ENCODE measurements at places on chromosomes 12 and 14. TPM values are rescaled to one million over a fixed set of nuclear protein-coding genes. Genes with fewer than 3 reads are reported as not detected.

Gene CPM
- total RNA-seq: 0.87 TPM

Gene SLCO1B3
- total RNA-seq: not detected

Gene PPFIBP1
- 8.6 TPM for total RNA-seq

DNA sequence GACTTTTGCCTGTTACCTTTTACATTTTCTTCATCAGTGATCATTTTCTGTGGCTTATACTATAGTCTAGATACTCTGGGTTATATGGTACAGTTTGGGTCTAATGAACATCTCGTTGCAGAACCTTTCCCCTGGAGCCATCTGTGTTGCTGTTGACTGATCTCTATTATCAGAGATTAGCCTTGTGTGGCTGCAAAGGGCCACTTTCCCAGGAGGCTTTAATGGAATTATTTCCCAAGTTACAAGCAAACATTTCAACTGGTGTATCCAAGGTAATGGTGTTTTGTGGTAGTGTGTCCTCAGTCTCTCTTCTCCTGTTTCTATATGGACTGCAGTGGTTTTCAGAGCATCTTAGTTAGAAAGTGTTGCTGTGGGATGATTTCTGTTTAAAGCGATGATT lies 25.9 kb downstream of the UTP20 start:
- no peaks in the 10 kb centered on the region for H3K4me1 ChIP-seq
- H3K4me3 ChIP-seq: no peak overlapping the region
- no peaks in the 10 kb centered on the region for H3K27me3 ChIP-seq
- H3K27ac ChIP-seq: no peak overlapping the region

DNA sequence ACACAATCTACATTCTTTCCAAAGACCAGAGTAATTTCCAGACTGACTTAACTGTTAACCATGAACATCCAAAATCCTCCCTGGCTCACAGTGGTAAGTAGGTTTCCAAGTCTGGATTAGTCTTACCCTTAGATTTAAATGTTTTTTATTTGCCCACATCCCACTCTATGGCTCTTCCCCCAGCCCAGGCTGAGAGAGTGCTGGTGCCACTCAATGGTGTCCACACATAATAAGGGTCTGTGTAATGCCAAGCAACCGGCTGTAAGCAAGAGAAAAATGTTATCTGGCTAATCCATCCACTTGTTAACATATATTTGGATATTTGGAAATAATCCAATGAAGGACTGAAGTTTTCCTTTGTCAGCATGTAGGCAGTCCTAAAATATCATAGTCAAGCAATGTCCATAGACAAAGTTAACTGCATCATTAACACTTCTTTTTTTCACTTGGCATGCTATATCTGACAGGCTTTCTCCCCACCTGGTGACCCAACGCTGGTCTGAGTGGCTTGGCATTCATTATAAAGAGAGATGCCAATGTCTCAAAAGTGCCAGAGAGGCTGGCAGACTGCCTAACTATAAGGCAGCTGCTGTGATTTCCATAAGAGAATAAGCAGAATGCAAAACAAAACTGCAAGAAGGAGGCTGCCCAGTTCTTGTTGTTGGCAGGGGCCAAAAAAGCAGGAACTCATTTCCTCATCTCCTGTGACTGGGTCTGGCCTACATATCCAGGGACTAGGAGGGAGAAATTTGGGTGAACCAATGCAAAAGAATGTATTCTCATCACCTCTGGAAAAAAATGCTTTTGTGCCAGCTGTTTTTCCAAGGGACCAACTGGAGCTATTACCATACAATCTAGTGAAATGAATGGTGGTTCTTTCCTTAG lies 13.9 kb upstream of the HOXC13 start:
- H3K4me1 ChIP-seq: no peaks in the 10 kb centered on the region
- H3K27ac ChIP-seq: no peak overlapping the region
- no peak overlapping the region for H3K4me3 ChIP-seq
- no peaks in the 10 kb centered on the region for H3K36me3 ChIP-seq

DNA sequence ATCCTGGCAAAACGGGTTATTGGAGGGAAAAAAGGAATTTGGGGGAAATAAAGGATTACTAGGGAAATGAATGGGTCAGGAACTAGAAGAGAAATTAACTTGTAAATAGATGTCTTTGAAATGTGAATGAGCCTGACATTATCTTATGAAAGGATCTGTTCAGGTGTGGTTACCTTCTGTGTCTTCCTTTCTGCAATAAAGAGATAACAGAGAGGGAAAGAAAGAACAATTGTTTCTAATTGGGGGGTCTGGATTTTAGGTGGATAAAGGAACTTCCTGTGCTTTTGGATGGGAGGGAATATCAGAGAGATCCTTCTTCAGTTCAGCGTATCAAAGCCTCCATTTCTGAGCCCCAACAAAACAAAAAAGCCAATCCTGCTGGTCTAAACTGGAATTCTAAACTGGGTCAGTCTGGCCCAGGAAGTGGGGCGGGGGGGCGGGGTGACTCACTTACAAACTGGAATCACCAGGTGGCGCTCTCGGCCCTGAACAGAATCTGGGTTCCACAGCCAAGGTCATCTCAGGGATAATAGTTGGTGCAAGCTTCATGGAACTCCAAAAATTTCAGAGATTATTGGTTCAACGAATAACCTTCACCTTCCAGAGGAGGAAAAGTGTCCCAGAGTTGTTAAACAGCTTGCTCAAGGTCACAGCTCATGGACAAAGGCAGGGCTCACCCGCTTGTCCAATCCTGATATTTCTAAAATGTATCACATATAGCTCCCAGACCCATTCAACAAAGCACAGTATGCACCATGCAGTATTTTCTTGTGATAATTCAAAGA lies 15.2 kb upstream of the PEBP1 start:
- peak; percentile 67 for DNase-seq
- no peaks in the 10 kb centered on the region for H3K27me3 ChIP-seq
- no peak overlapping the region for H3K4me3 ChIP-seq
- peak overlapping the region; percentile 52 for H3K27ac ChIP-seq

- H3K27me3 ChIP-seq: peaks cover 3% of the 10 kb centered on the region
- H3K27ac ChIP-seq: no peak overlapping the region
- no peak for DNase-seq
- H3K4me1 ChIP-seq: peaks cover 4% of the 10 kb centered on the region
- H3K36me3 ChIP-seq: no peaks in the 10 kb centered on the region
These were observed 31.0 kb downstream of the FOXN4 start for GRCh38 chr12:109277899-109278762.

Gene SIX4
- 0.02 TPM for total RNA-seq

- no peaks in the 10 kb centered on the region for H3K4me1 ChIP-seq
- H3K27ac ChIP-seq: no peak overlapping the region
- peaks cover 2% of the 10 kb centered on the region for H3K27me3 ChIP-seq
- H3K36me3 ChIP-seq: no peaks in the 10 kb centered on the region
- no peak overlapping the region for H3K4me3 ChIP-seq
- DNase-seq: no peak
These were observed 19.0 kb upstream of the KRAS start for GRCh38 chr12:25269701-25270100.

GRCh38 chr12:131221957-131222328 lies 268.2 kb downstream of the ADGRD1 start:
- no peak overlapping the region for H3K4me3 ChIP-seq
- no peak overlapping the region for H3K27ac ChIP-seq
- no peak for DNase-seq
- peaks cover 8% of the 10 kb centered on the region for H3K4me1 ChIP-seq

DNA sequence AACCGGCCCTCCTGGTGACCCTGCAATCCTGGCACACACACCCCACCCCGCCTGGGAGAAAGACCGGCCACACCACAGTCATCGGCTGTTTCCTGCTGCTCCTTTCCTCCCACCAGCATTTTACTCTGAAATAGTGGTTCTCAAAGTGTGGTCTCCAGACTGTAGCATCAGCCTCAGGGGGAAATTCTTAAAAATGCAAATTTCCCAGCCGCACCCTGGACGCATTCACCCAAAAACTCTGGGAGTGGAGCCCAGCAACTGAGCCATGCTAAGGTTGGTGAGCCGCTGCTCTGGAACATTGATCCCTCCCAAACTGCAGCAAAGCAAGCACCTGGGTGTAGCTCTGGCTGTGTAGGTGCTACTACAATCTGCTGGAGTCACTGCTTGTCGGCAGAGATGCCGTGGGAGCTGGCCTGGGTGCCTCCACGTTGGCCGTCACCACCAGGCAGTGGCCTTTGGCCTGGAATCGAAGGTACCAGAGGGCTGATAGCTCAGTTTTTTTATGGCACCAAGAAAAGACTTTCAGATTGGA lies 38.4 kb upstream of the BCL2L14 start:
- H3K4me1 ChIP-seq: peaks cover 21% of the 10 kb centered on the region
- H3K36me3 ChIP-seq: peaks cover 9% of the 10 kb centered on the region
- H3K27ac ChIP-seq: peak overlapping the region; percentile 78
- H3K27me3 ChIP-seq: no peaks in the 10 kb centered on the region

DNA sequence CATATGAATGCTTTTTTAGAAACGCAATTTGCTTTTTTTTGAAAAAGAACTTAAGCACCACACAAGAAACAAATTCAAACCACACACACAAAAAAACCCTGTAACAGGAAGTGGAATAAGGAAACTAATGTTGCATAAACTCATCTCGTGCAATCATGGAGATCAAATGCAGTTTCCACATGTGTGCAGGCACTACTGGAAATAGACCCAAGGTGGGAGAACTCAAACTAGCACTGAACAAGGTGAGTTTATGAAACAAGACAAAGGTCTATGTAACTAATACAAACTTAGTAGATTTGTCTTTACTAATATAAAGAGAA lies 17.5 kb downstream of the NIN start:
- peak; percentile 42 for DNase-seq
- peaks cover 54% of the 10 kb centered on the region for H3K4me1 ChIP-seq
- peaks cover 48% of the 10 kb centered on the region for H3K36me3 ChIP-seq
- H3K4me3 ChIP-seq: peak overlapping the region; percentile 74
- H3K27ac ChIP-seq: peak overlapping the region; percentile 94

Gene LRFN5
- total RNA-seq: not detected

DNA sequence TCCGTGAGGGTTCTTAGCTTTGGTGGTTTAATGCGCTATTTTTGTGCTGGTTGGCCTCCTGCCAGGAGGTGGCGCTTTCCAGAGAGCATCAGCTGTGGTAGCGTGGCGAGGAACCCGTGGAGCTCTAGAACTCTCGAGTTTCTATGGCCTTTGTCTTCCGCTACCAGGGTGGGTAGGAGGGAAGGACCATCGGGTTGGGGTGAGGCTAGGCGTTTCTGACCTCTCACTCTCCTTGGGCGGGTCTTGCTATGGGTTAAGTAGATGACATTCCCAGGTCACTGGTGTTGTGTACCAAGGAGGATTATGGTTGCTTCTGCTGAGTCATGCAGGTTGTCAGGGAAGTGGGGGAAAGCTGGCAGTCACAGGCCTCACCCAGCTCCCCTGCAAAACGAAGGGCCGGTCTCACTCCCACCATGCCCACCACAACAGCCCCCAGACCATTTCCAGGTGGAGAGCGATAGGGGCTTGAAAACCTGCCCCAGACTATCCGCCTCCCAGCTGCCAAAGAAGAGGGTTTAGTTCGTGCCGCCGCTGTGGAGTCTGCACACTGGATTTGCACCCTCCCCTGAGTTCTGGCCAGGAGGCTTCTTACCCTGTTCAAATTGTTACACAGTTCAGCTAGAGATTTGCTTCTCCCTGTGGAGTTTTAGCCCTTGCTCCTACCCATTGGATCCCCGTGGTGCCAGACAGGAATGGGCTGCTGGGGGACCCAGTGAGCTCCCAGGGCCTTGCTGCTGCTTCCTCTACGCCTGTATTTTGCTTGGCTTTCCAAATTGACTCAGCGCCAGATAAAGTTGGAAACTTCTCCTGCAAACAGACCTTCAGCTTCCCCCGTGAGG lies 21.9 kb downstream of the RNFT2 start:
- peak; percentile 39 for DNase-seq
- H3K36me3 ChIP-seq: peaks cover 20% of the 10 kb centered on the region
- no peaks in the 10 kb centered on the region for H3K27me3 ChIP-seq
- H3K27ac ChIP-seq: peak overlapping the region; percentile 44
- H3K4me1 ChIP-seq: peaks cover 29% of the 10 kb centered on the region
- peak overlapping the region; percentile 66 for H3K4me3 ChIP-seq

GRCh38 chr14:31142455-31143087 lies 65.0 kb downstream of the HECTD1 start:
- no peak for DNase-seq
- H3K4me1 ChIP-seq: peaks cover 2% of the 10 kb centered on the region
- H3K27ac ChIP-seq: no peak overlapping the region
- peaks cover 30% of the 10 kb centered on the region for H3K36me3 ChIP-seq
- no peaks in the 10 kb centered on the region for H3K27me3 ChIP-seq
- H3K4me3 ChIP-seq: no peak overlapping the region

Gene IRF9
- 286 TPM for total RNA-seq

DNA sequence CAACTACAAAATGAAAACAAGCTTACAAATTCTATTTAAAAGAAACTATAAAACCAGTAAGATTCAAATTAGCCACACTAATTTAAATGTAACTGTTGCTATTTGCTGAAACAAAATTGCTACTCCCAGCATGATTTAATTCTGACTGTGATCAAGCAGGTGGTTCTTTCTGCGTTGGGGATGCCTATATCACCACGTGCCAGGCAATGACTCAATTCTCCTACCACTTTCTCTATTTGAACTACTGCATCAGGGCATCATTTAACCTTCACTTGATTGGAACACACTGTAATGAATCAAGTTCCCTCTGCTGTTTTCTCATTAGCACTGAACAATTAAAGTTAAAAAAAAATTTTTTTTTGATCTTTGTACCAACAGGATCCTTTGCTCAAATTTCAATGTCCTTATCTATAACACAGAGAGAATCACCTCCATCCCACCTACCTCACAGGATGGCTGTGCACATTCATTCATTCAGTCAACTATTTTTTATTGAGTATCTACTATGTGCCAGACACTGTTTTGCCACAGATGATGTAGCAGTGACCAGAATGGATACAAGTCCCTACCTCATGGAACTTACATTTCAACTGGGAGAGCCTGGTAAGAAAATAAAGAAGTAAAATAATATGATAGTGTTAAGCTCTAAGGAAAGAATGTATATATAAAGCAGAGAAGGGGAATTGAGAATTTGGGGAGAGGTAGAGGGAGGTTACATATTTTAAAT lies 8.0 kb upstream of the ACTN1 start:
- no peak overlapping the region for H3K27ac ChIP-seq
- H3K36me3 ChIP-seq: no peaks in the 10 kb centered on the region
- no peak overlapping the region for H3K4me3 ChIP-seq
- peaks cover 17% of the 10 kb centered on the region for H3K4me1 ChIP-seq
- DNase-seq: no peak
- H3K27me3 ChIP-seq: peaks cover 11% of the 10 kb centered on the region

GRCh38 chr14:30876692-30877091 lies 2.3 kb downstream of the COCH start:
- no peak for DNase-seq
- H3K4me1 ChIP-seq: peaks cover 13% of the 10 kb centered on the region
- no peak overlapping the region for H3K27ac ChIP-seq
- no peak overlapping the region for H3K4me3 ChIP-seq

DNA sequence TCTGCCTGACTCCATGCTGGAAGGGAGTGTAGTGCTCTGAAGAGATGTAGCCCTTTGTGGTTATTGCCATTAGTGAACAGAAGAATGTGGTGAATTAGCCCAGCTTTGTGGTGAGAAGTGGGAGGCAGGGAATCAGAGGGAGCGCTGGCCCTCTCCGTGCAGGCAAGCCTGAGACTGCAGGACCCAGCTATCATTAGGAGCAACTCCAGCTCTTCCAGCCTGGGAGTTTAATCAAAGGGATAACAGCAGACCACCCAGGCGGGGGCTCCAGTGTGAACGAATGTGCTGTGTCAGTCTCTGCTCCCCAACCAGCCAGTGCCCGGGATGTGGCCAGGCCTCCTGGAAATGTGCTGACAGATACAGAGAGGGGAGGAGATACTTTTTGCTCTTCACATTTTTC lies 142.7 kb downstream of the TTLL5 start:
- no peaks in the 10 kb centered on the region for H3K4me1 ChIP-seq
- no peak overlapping the region for H3K27ac ChIP-seq
- no peaks in the 10 kb centered on the region for H3K27me3 ChIP-seq

GRCh38 chr14:61894452-61895077 lies 132.3 kb downstream of the SNAPC1 start:
- peak; percentile 68 for DNase-seq
- no peak overlapping the region for H3K27ac ChIP-seq
- H3K36me3 ChIP-seq: peaks cover 4% of the 10 kb centered on the region
- H3K4me3 ChIP-seq: no peak overlapping the region
- H3K27me3 ChIP-seq: peaks cover 30% of the 10 kb centered on the region

Data from activated CD4-positive, alpha-beta T cell treated with anti-CD3 and anti-CD28 coated beads, Interleukin-2, amount 10 ng/mL, durations not matched to agents 7 days and 5 days (primary cell).